ENCODE measurements at places on chromosomes 4 and X. TPM values are rescaled to one million over a fixed set of nuclear protein-coding genes. Genes with fewer than 3 reads are reported as not detected.
A peak's percentile ranks its signal among the peaks of the same experiment; 100 is the strongest.

DNA sequence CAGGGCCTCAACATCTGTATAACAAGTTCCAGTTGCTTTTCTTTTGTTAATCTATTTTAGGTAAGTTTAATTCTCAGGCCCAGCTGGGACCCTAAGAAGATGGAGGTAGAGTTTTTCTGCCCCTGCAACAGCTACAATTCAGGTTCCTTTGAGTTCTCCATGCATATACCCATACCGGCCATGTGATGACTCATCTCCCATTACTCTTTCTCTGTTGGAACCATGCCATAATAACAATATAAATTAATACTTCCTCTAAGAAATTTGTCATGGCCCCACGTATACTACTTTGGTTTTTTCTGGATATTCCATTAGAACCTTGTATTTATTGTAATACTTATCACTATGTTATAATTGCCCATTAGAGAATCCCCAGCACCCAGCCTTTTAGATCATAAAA is 1.3 kb upstream of the INTU start:
- no peak overlapping the region for H3K4me3 ChIP-seq
- no peak for DNase-seq

- no peak for DNase-seq
- H3K36me3 ChIP-seq: no peaks in the 10 kb centered on the region
- H3K27ac ChIP-seq: no peak overlapping the region
Observed at GRCh38 chr4:11814758-11815157, 386.1 kb upstream of the HS3ST1 start.

DNA sequence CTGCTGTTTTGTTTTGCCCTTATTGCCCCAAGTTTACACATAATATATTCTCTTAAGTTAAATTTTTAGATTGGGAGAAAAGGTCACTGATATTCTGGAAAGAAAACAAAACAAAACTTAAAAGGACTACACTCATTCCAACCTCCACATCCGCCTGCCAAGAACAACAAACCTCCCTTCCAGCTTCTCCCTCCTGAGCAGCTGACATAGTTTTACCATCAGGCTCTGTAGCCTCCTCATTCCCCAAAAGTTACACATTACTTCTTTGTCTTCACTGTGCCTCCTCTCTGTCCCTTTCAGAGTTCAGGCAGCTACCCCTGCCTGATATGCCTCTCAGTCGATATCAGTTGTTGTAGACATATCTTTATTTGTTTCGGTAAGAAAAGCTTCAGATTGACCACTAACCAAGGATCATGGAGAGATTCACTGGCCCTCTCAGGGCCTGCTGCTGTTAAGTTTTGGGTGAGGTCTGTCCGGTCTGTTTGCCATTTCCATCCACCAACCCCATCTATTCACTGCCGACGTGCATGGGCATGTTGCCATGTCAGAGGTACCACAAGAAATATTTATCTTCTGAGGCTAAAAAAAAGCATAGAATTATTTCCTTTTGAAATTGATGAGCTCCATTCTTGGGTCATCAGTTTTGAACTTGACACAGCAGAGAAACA is 164.1 kb downstream of the GASK1B start:
- peak overlapping the region; percentile 59 for H3K27ac ChIP-seq
- no peaks in the 10 kb centered on the region for H3K36me3 ChIP-seq
- no peaks in the 10 kb centered on the region for H3K27me3 ChIP-seq

- peak; percentile 21 for DNase-seq
- H3K27ac ChIP-seq: no peak overlapping the region
- no peaks in the 10 kb centered on the region for H3K27me3 ChIP-seq
Observed at GRCh38 chrX:68084765-68085164, 348.5 kb downstream of the OPHN1 start.

SLC4A4 gene
- 2.2 TPM for total RNA-seq

- DNase-seq: no peak
- no peak overlapping the region for H3K27ac ChIP-seq
- H3K27me3 ChIP-seq: no peaks in the 10 kb centered on the region
- H3K4me3 ChIP-seq: no peak overlapping the region
Observed at GRCh38 chr4:71855944-71856343, 72.1 kb upstream of the GC start.

GRCh38 chr4:43244688-43245382 is 352.3 kb downstream of the GRXCR1 start:
- H3K27ac ChIP-seq: no peak overlapping the region
- no peak for DNase-seq
- no peak overlapping the region for H3K4me3 ChIP-seq
- no peaks in the 10 kb centered on the region for H3K4me1 ChIP-seq
- H3K36me3 ChIP-seq: no peaks in the 10 kb centered on the region
- no peaks in the 10 kb centered on the region for H3K27me3 ChIP-seq

MID2 gene
- total RNA-seq: 11.3 TPM
